ENCODE measurements at places on chromosomes 12 and 14.

DNA sequence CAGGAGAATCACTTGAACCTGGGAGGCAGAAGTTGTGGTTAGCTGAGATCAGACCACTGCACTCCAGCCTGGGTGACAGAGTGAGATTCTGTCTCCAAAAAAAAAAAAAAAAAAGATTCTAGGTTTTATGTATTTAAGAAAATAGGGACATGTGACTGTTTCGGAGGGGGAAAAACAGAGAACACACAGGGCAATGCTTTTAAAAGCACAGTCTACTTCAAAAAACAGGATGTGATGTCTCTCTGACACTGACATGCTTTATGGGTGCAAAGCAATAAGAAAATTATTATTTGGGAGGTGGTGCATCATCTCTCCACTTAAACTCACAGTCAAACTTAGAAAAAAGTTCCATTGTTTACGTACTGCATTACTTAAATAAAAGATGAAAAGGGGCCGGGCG lies 28.7 kb downstream of the CLIP1 start:
- DNase-seq = no peak

- peak; percentile 86 for DNase-seq
Measured at GRCh38 chr12:20368651-20369304, 441 bp downstream of the PDE3A start.

DNA sequence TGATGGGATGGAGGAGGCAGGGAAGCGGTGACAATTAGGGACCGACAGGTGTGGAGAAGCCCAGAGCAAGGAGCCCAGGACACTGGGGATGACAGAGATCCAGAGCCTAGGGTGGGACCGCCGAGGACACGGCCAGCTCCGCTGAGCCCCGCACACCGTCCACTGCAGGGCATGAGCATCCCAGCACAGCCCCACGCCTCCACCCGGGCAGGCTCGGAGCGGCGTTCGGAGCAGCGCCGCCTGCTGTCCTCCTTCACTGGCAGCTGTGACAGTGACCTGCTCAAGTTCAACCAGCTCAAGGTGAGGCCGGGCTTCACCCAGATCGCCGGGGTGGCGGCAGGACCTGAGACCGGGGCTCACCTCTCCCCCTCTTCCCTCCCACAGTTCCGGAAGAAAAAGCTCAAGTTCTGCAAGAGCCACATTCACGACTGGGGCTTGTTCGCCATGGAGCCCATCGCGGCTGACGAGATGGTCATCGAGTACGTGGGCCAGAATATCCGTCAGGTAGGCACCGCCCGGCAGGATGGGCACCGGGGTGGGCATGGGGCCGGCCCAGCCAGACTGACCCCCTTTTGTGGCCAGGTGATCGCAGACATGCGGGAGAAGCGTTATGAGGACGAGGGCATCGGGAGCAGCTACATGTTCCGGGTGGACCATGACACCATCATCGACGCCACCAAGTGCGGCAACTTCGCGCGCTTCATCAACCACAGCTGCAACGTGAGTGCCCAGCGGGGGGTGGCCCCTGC lies 23.7 kb downstream of the SETD1B start:
- peak; percentile 78 for DNase-seq

GRCh38 chr12:125528281-125528680 lies 463.0 kb downstream of the AACS start:
- no peak for DNase-seq

- no peak for DNase-seq
Measured at GRCh38 chr12:102959391-102959790, 1.9 kb downstream of the ASCL1 start.

DNA sequence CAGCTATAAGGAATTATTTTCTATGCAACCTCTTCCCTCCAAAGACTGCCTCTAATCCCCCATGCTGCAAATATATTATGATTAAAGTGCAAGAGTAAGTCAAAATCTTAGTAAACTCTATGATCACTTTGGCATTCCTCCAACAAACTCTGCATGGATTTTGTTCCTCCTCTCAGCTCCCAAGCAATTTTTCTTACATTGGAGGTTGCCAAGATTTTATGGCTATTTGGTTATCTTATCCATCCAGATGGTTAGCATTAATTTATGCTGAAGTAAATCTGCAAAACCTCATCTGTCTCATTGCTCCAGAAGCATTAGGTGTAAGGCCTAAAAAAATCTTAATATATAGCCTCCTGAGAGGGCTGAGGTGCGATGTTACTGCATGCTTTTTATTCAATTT lies 228.1 kb downstream of the CHST11 start:
- DNase-seq = no peak

DNA sequence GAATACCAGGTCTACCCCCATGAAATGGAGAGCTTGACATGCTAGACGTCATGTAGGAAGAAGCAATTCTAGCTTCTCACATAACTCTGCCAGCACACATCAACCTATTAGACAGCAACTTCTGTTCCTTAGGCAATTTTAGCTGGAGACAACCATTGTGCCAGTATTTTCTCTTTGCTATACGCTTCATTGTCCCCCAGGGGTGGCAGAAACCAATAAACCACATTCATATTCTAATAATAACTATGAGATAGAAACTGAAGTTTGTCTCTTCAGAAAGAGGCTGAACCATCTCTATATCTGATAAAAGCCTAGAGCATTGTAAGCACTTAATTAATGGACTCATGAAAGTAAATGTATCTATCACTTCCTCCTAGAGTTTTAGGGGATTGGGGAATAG lies 278.6 kb downstream of the FOXG1 start:
- no peak for DNase-seq

GRCh38 chr12:14946861-14947260 lies 8.5 kb upstream of the ERP27 start:
- no peak for DNase-seq

DNA sequence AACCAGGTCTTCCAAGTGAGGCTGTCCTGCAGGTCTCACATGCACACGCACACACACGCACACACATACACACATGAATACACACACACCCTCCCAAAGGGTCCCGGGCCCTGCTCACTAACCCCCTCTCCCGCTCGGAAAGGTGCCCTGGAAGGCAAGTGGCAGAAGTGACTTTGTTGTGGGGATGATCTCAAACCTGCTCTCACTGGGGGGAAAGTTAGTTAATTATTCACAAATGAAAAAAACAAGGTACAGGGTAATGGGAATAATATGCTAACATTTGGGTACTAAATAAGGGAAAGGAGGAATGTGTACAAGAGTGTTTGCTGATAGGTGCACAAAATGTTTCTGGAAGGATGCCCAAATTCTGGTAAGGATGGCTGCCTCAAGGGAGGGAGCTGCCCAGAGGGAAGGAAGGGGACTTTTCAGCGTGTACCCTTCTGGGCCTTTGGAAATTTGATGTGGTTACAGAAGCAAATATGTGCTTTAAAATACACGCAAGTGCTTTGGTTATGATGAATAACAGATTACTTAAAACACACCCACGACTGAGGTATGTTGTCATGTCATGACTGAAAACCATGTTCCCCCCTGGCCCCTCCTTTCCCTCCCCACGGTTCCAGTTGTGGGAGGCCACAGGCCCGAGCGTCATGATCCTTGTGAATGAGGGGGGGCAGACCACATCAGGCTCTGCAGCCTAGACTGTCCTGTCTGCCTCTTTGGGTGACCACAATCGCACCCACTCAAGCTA lies 43.3 kb upstream of the PLEKHG6 start:
- no peak for DNase-seq

DNA sequence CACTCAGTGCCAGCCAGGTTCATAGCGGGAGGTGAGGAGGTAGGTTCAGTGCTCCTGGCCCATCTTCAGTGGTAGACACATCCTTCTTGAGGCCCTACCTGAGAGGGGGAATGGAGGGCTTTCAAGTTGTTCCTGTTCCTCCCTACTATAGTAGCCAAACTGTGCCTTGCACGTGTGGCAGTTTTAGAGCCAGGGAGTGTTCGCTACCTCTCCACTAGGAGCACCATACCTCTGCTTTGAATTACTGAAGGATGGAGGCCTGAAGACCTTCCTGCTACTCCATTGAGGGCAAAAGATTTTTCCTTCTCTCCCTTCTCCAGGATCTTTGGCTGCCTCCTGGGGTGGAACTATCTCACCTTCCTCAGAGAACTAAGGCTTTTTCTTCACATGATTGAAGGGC lies 5.9 kb upstream of the ALG10 start:
- DNase-seq = no peak

DNA sequence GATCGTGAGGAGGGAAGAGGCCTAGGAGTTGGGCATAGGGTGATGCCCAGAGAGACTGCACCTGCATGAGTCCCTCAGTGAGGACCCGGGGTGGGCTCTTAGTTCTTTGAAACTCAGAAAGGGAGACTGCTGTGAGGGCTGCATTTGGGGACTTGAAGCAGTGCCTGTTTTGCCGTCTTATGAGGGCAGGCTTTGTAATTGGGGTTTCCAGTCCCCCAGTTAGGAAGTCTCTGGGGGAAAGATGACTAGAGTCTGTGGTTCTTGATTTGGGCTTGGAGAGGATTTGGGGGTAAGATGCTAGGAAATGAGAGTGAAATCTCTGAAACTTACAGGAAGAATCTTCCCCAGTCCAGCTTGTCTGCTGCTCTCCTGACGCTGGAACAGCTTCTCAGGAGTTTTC lies 99.6 kb downstream of the ARF6 start:
- no peak for DNase-seq

- DNase-seq = no peak
Measured at GRCh38 chr14:95199298-95199983, 42.1 kb upstream of the DICER1 start.

DNA sequence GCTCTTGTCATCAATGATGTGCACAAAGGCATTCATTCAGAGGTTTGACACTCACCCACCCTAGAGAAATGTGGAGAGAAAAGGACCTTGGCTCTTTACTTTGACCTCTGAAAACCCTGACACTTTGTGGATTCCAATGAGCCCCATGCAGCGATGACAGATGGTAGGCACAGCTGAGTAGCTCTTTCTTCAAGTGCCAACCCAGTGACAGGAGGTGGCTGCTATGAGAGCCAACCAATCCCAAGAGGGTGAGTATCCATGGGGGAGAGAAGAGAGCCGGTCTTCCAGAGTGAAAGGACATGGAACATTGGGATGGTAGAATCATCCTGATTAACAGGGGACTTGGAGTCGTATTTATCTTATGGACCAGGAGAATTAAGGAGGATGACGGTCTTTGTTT lies 17.8 kb downstream of the SLC8A3 start:
- DNase-seq = no peak

GRCh38 chr12:111597831-111598636 lies 1.1 kb downstream of the ATXN2 start:
- DNase-seq = peak; percentile 60

GRCh38 chr14:89011355-89012281 lies 187.2 kb downstream of the TTC8 start:
- no peak for DNase-seq

GRCh38 chr12:81252228-81252627 lies 174.3 kb downstream of the ACSS3 start:
- DNase-seq = no peak

- peak; percentile 88 for DNase-seq
Measured at GRCh38 chr14:74922752-74923401, at the start of gene RPS6KL1. Gene RPS6KL1, minus strand, starts transcription at chr14:74923260. Its CDS starts 1,719 bp downstream, at chr14:74921541.

DNA sequence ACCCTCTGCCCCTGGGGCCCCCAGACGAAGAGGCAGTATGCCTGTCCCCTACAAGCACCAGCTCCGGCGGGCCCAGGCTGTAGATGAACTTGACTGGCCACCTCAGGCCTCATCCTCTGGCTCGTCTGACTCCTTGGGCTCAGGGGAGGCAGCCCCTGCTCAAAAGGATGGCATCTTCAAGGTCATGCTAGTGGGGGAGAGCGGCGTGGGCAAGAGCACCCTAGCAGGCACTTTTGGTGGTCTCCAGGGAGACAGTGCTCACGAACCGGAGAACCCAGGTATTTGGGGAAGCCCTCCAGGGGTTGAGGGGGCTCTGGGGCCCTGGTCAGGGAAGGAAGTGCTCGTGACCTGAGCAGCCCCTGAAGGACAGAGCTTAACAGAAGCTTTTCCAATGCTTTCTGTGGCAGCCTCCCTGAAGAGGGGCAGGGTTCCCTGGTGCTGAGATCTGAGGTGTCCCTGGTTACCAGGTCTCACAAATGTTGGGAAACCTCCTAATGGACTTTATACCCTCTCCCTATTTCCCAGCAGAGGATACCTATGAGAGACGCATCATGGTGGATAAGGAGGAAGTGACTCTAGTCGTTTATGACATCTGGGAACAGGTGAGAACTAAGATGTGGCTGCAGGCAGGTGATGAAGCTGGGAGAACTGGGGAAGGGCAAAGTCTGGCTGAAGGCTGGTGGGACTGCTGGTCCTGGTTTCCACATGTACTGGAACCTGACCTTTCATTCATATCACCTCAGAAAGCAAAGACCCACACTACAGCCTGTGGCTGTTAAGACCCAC lies 1.9 kb downstream of the REM2 start:
- no peak for DNase-seq

DNA sequence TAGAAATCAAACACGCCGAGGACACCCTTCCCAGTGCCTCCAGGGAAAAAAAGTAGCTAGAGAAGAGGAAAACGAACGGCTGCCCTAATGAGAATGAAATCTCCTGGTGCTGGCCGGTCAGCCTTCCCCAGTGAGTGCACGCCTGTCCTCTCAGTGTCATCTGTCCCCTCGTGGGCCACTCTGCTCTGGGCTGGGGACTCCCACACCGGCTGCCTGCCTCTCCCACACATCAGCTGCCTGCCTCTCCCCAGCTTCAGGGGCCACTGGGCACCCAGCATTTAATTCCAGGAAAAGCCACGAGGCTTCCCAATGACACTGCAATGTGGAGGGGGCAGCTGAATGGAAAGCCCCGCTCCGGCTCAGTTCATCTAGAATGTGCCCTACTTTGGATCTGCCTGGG lies 59.0 kb downstream of the CCDC85C start:
- DNase-seq = no peak

GRCh38 chr12:80442426-80443222 lies 1.4 kb upstream of the PTPRQ start:
- DNase-seq = no peak

GRCh38 chr14:33938131-33938949 lies 12.5 kb downstream of the EGLN3 start:
- peak; percentile 23 for DNase-seq

DNA sequence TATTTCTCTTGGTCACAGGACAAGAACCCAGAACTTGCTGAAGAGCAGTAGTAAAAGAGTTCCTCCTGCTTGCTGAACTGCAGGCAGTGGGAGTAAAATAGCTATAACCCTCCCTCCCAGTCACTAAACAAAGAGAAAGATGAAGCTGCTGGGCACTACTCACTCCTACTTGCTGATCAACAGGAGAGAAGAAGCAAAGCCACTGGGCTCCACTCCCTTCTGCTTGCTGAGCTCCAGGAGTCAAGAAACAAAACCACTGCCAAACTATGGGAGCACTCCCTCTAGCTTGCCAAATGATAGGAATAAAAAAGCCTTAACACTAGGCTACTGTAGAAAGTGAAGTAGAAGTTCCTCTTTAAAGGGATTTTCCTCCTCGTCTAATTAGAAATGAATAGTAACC lies 155.3 kb downstream of the RASSF9 start:
- no peak for DNase-seq

DNA sequence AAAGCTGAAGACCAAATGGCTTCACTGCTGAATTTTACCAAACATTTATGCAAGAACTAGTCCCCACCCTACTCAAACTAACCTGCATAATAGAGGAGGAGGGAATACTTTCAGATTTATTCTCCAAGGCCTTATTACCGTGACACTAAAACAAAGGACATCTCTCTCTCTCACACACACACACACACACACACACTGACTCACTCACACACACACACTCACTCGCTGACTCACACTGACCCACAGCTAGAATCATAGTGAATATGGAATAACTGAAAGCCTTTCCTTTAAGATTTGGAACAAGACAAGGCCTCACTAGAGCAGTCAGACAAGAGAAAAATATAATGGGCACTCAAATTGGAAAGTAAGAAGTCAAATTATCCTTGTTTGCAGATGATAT lies 1014.1 kb downstream of the TMTC2 start:
- no peak for DNase-seq
